ENCODE measurements at places on chromosomes 11 and 22. TPM values are rescaled to one million over a fixed set of nuclear protein-coding genes. Genes with fewer than 3 reads are reported as not detected.

The SOX10 gene
- total RNA-seq = 0.62 TPM

The RGL4 gene
- 0.24 TPM for total RNA-seq

The OR52N4 gene
- total RNA-seq = not detected

The LMNTD2 gene
- total RNA-seq = 0.40 TPM

The GPHA2 gene
- total RNA-seq = not detected

The SYT8 gene
- total RNA-seq = not detected

The CCDC86 gene
- 10.3 TPM for total RNA-seq

The MIOX gene
- not detected for total RNA-seq

The OR8D1 gene
- total RNA-seq = not detected

The ISX gene
- total RNA-seq = not detected

The CAPN5 gene
- 4.0 TPM for total RNA-seq

The FUT4 gene
- total RNA-seq = 2.4 TPM

The RFPL3 gene
- not detected for total RNA-seq

The RFPL2 gene
- not detected for total RNA-seq

The FBLN1 gene
- 70.1 TPM for total RNA-seq

The IGF2 gene
- total RNA-seq = 87.7 TPM

The MAJIN gene
- total RNA-seq = not detected

The HBB gene
- 1,223 TPM for total RNA-seq

The EHF gene
- 0.08 TPM for total RNA-seq

The ARHGAP20 gene
- total RNA-seq = 0.19 TPM

The SPON1 gene
- total RNA-seq = 6.2 TPM

The CCDC81 gene
- 0.59 TPM for total RNA-seq

The OR52H1 gene
- total RNA-seq = not detected

The KCNE3 gene
- total RNA-seq = 2.1 TPM

The HEPN1 gene
- total RNA-seq = not detected

The GRIK4 gene
- total RNA-seq = 0.40 TPM

The YAP1 gene
- 74.9 TPM for total RNA-seq

The DLAT gene
- 123 TPM for total RNA-seq

The UPK3A gene
- 0.40 TPM for total RNA-seq

The LRRN4CL gene
- 2.9 TPM for total RNA-seq
